SHP77 treated with DMSO at 0.1 percent for 48 hours (cell line): ENCODE measurements at places on chromosomes 6 and 20.
A peak's percentile ranks its signal among the peaks of the same experiment; 100 is the strongest.

DNA sequence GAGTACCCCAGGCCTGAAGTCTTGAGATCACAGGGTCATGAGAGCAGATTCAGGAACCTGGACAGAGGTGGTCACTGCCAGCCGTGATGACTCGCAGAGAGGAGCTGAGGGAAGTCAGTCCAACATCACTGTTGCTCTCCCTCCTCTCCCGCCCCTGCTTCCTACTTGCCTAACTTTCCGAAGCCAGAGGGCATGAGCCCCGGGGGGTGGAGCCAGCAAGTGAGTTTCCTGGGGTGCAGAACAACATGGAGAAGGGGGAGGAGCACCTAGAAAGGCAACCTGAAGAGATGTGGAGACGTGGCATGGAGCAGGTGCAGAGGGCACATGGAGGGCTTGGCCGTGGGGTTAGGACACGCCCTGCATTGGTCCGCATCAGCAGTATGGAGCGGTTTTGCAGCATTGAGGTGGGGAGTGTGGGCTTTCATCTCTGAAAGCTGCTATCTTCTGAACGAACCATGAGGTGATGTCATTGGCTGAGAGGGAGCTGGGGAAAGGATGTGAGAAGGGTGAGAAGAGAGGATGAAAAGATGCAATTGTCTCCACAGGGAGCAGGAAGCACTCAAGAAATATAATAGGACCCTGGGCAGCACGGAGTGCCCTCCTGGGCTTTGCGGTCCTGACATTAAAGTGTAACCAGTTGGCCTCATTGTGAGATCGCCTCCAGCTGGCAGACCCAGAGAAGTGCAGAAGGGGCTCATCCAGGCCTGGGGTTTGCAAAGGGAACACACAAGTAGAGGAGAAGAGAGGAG is 25.0 kb downstream of the GDAP1L1 start:
- no peak for DNase-seq

GRCh38 chr6:38110481-38110971 is 291.0 kb downstream of the ZFAND3 start:
- DNase-seq: peak; percentile 45

GRCh38 chr20:25281541-25281991 is 33.7 kb downstream of the PYGB start:
- peak; percentile 71 for DNase-seq

DNA sequence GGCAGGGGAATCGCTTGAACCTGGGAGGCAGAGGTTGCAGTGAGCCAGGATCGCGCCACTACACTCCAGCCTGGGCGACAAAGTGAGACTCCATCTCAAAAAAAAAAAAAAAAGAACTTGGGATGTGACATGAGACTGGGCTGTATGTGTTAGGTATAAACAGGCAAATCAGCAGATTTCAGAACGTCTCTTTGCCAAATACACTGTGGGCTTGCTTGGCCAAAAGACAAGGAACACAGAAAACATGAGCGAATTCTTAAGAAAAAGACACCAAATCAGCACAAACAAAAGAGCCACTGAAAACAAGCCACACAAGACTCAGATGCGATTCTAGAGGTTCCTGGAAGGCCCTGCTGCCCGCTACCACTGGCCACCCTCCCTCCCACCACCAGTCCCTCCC is 12.5 kb downstream of the ETV7 start:
- no peak for DNase-seq

DNA sequence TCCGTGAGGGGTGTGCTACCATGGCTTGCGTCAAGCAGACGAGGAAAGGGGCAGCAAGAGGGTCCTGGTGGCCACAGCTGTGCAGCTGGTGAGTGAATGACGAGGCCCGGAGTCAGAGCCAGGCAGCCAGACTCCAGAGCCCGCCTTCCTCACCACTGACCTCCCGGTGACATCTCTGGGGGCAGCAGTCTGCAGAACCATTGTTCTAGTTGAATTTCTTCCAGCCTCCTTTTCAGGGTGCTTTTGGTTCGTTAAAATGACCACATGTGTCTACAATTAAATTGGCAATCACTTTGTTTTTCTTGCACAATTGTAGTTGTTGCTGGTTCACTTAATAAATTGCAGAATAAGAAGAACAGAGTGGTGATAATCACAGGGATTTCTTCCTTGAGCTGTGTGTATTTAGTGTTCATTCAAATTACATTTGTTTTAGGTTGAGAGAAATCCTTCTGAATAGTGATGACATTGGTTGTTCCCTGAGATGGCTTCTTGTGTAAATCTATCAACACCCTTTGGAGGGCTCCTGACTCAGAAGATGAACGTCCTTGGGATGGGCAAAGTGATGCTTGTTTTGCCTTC is 96.4 kb downstream of the TULP4 start:
- DNase-seq: no peak

- no peak for DNase-seq
Observed at GRCh38 chr20:46523108-46523507, 9.7 kb upstream of the ZNF334 start.

GRCh38 chr6:116444092-116444491 is 17.1 kb upstream of the CALHM6 start:
- DNase-seq: no peak

- no peak for DNase-seq
Observed at GRCh38 chr6:115617031-115617430, 443.7 kb downstream of the FRK start.

GRCh38 chr20:62891111-62891510 is 29.5 kb upstream of the TCFL5 start:
- no peak for DNase-seq

GRCh38 chr6:116286773-116287358 is 7.1 kb upstream of the TSPYL1 start:
- no peak for DNase-seq

- no peak for DNase-seq
Observed at GRCh38 chr20:60242836-60243505, 284.7 kb downstream of the CDH26 start.

GRCh38 chr6:33577718-33578117 is 2.4 kb downstream of the BAK1 start:
- DNase-seq: no peak

- no peak for DNase-seq
Observed at GRCh38 chr6:23316131-23316530, 746.8 kb downstream of the HDGFL1 start.

DNA sequence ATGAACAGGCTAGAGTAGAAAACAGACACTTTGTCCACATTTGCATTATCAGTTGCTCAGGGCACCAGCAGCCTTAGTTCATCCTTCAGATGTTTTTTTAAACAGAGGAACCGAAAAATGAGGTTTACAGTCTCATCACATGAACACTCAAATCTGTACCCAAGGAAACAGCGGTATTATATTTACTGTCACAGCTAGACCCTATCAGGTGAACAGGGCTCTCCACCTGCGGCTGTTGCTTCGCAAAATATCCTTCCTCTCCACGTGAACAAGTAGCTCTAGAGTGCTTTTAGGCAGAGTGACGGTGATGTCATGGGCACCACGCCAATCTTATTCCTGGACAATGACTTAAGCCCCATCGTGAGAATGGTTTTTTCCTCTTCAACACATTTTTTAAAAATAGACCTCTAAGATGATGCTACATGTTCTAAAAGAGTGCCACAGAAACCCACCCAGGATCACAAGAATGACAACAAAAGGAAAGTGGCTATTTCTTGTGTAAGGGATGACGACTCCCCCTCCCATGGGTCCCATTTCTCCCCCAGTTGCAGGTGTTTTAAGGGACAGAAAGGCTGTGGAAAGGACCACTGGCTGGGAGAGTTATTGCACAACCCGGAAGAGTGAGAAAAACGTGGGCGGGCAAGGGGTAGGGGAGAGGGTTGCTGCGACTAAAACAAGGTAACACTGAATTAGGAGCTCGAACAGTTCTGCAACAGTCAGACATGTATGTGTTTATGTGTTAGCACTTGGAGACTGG is 77.7 kb downstream of the EFHC1 start:
- peak; percentile 26 for DNase-seq

- no peak for DNase-seq
Observed at GRCh38 chr6:113432521-113433334, 424.4 kb upstream of the MARCKS start.

DNA sequence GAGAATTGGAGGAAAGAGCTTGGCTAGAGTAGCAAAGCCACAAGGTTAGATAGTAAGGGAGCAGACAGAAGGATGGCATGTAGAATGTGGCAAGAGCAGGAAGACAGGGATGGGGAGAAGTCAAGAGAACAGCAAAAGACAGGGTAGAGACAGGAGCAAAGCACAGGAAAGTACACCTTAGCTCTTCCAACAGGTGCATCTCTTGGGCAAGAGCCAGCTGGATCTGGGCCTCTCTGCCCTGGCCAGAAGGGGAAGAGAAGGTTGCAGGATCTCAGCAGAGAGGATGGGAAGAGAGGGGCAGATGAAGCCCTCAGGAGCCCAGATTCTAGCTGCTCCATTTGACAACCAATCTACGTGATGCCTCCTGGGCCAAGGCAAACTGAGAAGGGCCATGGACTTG is 16.7 kb downstream of the SCUBE3 start:
- DNase-seq: no peak

DNA sequence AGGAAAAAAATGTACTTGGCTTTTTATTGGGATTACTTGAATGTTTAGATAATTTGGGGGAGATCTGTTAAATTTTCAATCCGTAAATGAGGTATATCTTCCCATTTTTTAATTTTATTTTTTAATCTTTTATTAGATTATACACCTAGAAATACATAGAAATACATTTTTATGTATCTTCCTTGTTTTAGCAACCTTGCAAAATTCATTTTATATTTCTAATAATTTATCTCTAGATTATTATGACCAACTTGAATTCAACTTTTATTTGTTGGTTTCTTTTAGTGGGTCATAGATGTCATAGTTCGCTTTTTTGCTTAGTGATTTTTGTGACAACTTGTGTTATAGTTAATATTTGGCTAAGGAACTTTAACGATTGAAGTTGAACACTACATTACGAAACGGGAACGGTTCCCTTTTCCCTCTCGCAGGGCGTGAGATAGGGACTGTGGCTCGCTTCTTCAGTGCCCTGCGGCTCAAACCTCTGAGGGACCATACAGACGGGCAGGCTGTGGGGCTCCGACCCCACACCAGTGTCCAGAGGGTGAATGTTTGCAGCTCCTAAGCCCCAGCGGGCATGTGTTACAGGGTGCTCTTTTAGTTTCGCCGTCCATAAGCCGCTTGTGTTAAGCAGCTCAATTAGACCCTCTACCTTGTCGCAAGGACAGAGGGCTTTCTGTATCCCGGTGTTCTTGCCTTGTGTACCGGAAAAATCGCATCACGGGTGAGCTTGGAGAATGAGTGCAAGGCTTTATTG is 53.8 kb downstream of the PRND start:
- DNase-seq: no peak

DNA sequence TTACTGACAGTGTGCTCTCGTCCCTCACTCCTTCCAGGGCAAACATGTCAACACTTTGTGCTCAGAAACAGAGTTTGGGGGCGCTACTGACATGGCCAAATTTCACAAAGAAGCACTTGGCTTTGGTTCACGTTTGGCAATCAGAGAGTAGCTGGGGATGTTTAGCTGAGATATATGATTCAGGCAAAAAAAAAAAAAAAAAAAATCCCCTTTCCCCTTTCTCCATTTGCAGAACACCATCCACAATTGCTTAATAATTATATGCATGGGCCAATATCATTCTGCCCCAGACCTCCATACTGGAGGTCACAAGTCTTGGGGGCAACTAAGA is 128.4 kb upstream of the ADGRF1 start:
- no peak for DNase-seq

- no peak for DNase-seq
Observed at GRCh38 chr6:13439644-13440043, 47.8 kb downstream of the GFOD1 start.

DNA sequence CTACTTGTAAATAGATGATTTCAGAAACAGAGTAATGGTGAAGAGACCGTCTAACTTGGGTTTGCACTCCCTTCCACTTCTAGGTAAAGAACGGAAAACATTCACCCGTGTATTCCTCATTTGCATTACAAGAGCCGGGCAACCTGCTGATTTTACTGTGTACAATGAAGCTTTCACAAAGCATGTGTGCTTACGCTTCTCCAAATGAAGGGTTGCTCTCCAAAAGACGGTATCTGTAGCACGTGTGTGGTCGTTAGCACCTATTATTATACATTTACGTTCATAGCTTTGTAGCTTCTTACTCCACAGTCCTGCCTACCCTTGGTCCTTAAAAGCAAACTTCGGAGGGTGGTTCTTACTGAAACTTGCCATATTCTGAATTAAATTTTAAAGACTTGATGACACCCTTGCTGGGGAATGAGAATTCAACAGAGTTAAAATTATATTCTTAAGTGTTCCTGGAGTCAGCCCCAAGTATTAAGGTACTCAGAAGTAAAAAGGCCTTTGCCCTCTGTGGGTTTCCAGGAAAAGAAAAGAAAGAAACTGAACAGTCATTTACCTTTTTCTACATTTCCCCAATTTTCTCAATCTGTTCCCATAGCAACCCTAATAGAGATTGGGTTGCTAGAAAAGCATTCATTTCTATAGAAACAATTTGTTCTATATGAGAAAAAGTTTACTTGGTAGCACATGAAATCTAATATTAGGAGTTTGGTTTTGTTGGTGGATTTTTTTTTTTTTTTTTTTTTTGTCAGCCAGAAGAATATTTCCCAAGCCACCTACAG is 61.9 kb upstream of the KCNG1 start:
- DNase-seq: no peak

- no peak for DNase-seq
Observed at GRCh38 chr6:165930668-165931214, 236.9 kb downstream of the TBXT start.

DNA sequence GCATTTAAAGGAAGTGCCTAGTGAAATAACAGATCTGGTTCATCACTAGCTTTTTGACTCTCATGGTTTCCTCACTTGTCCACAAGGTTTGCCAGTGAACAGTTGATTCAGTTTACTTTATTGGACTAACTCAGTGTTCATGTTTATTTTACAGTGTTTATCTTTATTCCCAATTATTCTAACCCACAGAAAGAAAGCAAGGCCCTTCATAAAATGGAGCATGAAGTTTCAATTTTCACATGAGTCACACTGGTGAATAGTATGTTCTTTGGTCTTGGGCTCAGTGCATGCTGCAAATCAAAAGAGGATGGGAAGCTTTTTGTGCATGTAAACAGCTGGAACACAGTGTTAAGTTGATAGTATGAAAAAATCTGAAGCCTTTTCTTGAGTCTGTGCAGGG is 217.6 kb upstream of the HDDC2 start:
- no peak for DNase-seq

GRCh38 chr6:13391537-13391936 is 63.2 kb upstream of the TBC1D7 start:
- DNase-seq: no peak

GRCh38 chr6:135114355-135115145 is 59.9 kb upstream of the HBS1L start:
- DNase-seq: no peak

GRCh38 chr20:36449663-36450062 is 91.7 kb upstream of the MYL9 start:
- no peak for DNase-seq

- DNase-seq: no peak
Observed at GRCh38 chr6:112649853-112650252, 302.7 kb downstream of the RFPL4B start.

DNA sequence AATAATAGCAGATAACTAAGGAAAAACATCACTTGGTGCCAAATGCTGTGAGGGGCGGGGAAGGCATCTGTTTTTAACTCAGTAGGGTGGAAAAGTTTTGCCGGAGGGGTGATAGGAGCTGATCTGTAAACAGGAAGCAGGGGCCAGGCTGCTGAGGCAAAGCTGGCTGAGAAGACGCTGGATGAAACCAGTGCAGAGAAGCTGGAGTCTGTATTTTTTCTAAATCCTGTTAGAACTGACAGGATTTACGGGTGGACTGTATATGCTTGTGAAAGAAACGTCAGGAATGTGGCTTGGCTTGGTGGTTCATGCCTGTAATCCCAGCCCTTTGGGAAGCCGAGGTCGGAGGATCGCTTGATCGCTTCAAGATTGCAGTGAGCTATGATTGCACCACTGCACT is 5.6 kb downstream of the PCMTD2 start:
- no peak for DNase-seq
